ENCODE measurements at places on chromosomes 5 and 9.

DNA sequence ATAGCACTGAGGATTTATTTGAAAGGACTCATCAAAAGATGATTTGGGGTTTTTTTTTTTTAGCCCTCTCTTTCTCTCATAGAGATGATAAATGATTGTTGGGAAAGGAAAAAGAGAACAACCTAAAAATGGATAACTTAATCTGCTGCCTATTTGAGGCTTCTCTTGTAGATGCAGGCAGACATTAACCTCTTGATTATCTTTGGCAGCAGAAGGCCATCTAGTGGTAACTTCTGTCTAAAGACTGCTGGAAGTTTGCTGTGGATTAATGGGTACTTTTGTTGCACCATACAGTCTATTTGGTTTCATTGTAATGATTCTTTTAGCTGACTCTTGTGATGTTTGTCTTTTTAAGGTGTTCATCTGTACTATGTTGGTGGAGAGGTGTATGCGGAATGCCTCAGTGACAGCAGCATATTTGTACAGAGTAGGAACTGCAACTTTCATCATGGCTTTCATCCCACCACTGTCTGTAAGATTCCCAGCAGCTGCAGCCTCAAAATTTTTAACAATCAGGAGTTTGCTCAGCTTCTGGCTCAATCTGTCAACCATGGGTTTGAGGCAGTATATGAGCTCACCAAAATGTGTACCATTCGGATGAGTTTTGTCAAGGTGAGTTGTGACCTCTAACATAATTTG is 18.8 kb downstream of the SMIM32 start:
- DNase-seq = no peak

GRCh38 chr9:80632041-80632440 is 1057.3 kb downstream of the TLE1 start:
- no peak for DNase-seq

DNA sequence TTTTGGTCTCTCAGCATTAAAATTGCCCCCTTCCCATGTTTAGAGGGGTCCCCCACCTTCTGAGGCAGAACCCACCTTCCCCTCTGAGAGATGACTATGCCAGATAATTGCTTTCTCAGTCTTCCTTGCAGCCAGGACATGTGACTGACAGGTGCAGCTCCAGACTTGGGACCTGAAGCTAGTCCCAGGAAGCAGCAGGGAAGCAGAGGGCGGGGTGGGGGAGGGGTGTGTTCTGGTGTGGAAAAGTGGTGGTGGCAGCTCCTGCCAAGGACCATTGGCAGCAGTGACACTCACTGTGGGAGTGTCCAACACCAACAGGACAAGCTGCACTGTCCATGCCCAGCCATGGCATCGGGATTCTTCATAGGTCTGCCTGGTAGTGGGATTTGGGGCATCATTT is 2.3 kb downstream of the EIF4E1B start:
- DNase-seq = no peak

DNA sequence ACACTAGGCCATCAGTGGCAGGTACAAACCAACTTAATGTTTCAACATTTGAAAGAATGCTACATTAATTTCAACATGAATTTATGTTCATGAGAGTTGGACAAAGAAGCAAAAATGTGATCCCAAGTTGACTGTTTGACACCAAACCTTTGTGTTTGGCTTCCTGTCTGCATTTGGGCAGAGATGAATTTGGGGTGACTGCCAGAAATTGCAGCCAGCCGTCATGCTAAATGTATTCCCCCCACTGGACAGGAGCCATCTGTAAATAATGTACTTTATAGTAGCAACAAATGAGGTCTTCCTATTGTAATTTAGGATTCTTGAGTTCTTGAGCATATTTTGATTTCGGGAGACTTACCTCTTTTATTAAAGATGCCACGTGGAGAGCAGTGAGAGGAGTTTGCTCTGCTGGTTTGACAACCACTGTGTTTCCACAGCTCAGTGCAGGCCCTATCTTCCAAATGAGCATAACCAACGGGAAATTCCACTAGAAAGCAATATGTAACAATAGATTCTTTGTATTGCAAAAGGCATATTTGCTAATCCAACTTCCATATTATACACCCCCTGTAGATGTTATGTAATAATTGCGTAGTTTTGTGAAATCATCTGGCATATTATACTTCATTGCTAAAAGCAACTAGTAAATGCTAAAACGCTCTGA is 27.6 kb downstream of the ALDH1A1 start:
- no peak for DNase-seq

DNA sequence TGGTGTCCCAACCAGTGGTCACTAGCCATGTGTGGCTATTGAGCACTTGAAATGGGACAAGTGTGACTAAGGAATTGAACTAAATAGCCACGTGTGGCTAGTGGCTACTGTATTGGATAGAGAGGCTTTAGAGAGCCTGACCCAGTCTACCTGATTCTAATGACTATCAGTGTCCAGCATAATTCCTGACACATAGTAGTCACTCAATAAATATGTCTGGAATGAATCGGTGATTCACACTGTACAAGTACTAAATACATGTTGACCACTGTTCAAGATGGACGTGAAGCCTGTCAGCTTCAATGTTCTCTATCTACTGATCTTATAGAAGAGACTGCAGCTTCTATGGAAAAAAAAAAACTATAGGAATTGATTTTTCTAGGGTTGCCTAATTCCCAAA is 57.7 kb upstream of the MAST4 start:
- no peak for DNase-seq

DNA sequence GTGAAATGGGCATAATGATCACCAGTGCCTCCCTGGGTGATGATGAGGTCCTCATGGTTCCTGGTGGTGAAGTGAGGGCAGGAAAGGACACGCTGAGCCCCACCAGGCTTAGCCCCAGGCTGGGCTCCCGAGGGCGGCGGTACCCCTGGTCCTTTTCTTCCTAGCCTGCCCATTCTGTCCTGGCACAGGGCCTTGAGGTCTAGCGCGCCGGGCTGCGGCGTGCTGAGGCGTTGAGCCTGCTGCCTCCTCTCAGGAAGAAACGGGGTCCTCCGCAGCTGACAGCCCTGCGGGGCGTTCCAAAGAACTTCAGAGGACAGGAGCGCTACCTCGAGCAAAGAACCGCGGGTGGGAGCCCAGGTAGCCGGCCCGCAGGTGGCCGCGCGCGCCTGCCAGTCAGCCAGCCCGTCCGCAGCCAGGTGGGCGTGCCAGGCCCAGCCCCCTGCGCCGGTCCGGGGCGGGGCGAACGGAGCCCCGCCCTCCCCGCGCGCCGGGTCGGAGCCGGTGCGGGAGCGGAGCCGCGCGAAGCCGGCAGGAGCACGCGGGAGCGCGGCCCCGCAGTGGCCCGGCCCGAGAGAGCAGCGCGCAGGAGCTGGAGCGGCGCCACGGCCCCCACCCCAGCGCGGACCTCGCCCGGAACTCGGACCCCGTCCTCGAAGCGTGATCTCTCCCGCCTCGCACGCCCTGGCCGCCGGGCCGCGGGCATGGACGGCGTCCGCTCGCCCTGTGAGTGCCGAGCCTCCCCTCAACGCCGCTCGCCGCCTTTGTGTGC is at the start of gene WNK2:
TSS of gene WNK2 (plus strand) at position 477 of the 769 bp plus-strand sequence. CDS start 791 bp downstream, outside the sequence.
- no peak for DNase-seq

- DNase-seq = no peak
Observed at GRCh38 chr9:70880535-70880934, 240.9 kb downstream of the TRPM3 start.

- no peak for DNase-seq
Observed at GRCh38 chr5:31754741-31755675, 116.1 kb downstream of the PDZD2 start.
